ENCODE measurements at places on chromosomes 12 and 14.

GRCh38 chr12:104048811-104049210, 1.2 kb downstream of the GLT8D2 start:
- DNase-seq, result no peak

- DNase-seq, result no peak
These were observed 19.6 kb upstream of the FBXO33 start for GRCh38 chr14:39451811-39452210.

DNA sequence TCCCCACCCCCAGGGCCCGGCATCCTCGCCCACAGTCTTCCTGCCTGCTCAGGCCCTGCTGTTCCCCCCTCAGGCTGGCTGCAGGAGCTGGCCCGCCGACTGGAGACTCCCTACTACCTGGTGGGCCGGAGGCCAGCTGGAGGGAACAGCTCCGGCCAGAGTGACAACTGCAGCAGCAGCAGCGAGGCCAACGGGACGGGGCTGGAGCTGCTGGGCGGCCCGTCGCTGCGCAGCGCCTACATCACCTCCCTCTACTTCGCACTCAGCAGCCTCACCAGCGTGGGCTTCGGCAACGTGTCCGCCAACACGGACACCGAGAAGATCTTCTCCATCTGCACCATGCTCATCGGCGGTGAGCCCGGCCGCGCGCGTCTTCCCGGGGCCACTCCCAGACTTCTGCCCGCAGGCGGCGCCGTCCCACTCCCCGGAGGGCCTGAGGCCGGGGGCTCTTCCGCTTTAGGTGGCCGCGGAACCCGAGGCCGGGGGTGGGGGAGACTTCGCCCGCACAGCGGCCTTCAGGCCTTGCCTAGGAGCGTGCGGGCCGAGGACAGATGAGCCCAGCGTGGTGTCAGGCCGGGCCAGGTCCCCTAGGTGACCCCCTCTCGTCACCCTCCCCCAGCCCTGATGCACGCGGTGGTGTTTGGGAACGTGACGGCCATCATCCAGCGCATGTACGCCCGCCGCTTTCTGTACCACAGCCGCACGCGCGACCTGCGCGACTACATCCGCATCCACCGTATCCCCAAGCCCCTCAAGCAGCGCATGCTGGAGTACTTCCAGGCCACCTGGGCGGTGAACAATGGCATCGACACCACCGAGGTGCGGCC, 10.2 kb downstream of the KCNH3 start:
- peak; percentile 17 for DNase-seq

DNA sequence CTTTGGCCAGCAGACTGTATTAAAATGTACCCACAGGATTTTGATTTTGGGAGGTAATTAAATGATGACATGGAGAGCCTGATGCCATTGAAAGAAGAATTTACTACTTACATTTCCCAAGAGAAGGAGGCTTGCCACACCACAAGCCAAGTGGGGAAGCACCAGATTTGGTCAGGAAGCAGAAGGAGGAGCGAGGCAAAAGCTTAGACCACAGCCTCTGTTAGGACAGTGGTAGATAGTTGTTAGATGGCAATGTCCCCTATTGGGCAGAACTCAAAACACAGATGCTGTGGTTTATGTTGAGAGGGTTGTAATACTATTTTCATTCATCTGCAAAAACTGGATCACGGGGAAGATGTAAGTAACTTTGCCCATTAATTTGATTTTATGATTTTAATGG, 709.4 kb downstream of the VRK1 start:
- no peak for DNase-seq

GRCh38 chr12:14834509-14834908, 8.8 kb downstream of the ART4 start:
- DNase-seq, result no peak

GRCh38 chr12:89185181-89185580, 167.1 kb downstream of the DUSP6 start:
- DNase-seq, result no peak

- no peak for DNase-seq
These were observed 4.7 kb upstream of the LHX5 start for GRCh38 chr12:113476176-113476986.

Measured in lung microvascular endothelial cell (primary cell).